ENCODE measurements at places on chromosomes 7 and 10.
A peak's percentile ranks its signal among the peaks of the same experiment; 100 is the strongest.

DNA sequence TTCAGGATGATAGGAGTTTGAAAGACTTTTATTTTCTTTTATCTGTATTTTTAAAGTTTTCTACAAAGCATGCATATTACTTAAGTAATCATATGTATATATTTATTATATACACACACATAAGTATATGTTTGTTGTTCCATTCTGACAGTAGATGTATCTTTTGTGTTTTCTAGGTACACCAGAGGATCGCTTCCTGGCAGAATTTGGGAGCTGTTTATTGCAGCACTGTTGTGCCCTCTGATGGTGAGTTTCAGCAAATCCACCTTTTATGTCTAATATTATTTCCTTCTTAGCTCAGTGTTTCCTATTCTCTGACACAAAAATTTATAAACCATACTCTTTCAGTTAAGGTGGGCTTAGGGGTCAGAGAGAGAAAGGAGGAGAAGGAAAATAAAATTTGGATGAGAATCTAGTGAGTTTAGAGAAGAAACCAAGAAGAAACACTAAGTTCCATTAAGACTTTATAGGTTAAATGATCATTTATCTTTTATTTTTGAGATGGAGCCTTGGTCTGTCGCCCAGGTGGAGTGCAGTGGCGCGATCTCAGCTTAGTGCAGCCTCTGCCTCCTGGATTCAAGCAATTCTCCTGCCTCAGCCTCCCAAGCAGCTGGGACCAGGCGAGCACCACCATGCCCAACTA lies 59.2 kb upstream of the OIT3 start:
- peak; percentile 69 for DNase-seq

DNA sequence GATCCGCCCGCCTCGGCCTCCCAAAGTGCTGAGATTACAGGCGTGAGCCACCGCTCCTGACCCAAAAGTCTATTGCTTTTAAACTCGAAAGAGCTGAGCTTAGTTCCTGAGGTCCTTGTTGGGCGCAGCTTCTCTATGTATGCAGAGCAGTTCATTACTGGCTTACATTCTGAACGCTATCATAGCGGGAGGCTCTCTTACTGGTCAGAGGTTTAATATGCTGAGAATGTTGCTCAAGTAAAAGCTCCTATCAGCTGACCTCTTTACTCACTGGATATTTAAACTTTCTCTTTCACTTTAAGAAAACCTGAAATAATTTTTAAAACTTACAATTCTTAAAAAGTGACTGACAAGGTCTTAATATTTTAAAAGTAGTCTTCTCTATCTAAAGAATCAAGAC lies 160.8 kb upstream of the WNT16 start:
- no peak for DNase-seq

DNA sequence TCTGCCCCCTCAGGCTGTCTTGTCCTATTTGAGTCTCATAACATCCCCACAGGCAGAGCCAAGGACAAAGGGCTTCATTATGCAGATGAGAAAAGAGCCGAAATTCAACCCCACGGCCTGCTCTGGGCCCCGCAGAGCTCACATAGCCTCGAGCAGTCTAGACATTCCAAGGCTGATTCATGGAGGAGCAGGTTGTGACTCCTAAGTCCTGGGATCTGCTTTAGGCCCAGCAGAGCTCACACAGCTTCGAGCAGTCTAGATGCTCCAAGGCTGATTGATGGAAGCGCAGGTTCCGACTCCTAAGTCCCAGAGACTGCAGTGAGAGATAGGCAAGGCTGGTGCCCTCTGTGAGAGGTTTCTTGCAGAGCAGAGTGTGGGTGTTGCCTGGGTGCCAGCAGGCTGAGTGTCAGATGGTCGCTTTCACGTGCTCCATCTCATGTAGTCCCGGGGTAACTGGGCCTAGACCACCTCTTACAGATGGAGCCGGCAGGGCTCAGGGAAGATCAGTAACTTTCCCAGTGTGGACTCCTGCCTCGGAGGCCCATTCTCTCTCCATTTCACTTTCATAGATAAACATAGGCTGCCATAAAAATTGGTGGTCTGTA lies 436.1 kb upstream of the FOXK1 start:
- no peak for DNase-seq

DNA sequence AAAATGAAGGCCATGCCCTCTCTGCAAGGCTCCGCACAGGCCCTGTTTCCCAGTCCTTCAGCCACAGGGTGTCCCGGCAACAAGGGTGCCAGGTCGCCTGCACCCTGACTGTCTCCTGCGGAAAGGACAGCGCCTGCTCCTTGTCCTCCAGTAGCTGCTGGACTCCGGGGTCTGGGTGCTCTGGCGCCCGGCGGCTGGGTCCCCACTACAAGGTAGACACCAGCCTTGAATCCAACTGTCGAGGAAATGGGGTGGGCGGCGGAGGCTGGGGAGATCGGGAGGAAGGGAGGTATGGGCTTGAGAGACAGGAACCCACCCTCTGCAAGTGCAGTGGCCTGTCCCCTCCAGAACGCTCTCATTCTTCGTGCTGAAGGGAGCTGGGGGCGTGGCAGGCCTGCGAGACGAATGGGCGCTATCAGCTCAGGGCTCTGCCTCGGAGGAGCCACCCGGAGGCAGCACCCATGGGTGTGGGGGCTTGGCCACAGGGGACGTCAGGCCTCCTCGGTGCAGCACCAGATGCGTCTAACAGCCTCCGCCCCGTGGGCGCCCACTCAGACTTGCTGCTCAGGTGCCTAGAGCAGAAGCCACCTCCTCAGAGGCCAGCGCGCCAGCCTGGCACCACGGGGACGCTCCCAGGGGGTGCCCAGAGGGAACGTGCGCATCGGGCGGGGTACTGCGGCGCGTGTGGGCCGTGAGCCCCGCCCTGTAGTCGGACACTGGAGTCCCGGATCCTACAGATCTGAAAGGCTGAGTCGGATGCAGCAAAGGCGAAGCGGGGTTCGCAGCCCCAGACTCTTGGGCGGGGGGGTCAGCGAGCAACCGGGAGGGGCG lies 15.6 kb downstream of the ADAM8 start:
- DNase-seq = peak; percentile 70

DNA sequence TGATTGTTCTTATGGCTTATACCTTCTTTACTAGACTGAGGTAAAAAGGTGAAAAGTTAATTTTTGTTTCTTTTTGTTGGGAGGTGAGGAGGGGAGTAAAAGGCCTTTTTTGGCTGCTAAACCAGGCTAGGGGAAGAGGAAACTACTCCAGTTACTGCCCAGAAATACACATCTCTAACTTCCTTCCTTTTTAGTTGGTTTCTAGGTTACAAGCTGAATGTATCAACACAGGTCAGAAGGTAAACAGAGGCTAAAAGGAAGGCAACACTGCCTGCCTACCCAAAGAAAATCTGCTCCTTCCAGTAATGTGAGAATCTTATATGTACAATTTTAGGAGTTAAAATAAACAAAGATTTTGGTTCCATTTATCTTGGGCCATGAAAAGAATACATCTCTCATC lies 140.4 kb downstream of the NRBF2 start:
- DNase-seq = peak; percentile 72

- no peak for DNase-seq
Observed at GRCh38 chr7:100584683-100585510, 1.0 kb downstream of the LRCH4 start.

DNA sequence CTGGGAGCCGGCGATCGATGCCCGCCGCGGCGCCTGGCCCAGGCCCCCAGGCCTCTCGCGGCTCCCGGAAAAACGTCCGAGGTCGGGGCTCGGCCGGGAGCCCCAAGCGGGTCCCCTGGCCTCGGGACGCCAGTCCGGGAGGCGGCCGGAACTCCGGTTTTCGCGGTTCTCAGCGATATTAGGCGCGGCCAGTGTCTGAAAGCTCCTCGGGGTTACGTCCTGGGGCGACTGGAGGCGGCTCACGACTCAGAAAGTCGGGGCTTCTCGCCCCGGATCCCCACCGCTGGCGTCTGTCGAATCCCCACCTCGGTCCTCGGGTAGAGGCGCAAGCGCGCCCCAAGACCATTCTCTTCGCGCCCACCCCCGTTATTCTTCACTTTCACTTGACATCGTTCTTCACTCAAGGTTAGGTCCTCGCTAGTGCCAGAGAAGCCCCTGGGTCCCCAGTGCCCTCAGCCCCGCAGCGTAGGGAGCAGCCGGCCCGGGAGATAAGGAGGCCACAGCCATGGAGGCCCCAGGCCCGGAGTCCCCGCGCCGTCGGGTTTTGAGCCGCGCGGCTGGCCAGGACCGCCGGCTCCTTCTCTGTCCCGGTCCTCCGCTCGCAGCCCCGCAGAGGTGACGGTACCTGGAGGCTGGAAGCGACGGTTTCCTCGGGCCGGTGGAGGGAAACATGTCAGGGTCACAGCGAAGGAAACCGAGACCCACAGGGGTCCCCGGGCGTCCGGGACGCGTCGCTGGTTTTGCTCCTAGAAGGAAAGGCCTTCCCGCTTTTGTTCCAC lies 35.2 kb upstream of the EBLN1 start:
- DNase-seq = peak; percentile 47
